RPMI8226 (cell line): ENCODE measurements at places on chromosomes 4 and X.
A peak's percentile ranks its signal among the peaks of the same experiment; 100 is the strongest.

GRCh38 chr4:33160126-33160525, 2440.0 kb downstream of the PCDH7 start:
- DNase-seq, result peak; percentile 3

GRCh38 chr4:41375561-41375960, 118.8 kb downstream of the UCHL1 start:
- no peak for DNase-seq

DNA sequence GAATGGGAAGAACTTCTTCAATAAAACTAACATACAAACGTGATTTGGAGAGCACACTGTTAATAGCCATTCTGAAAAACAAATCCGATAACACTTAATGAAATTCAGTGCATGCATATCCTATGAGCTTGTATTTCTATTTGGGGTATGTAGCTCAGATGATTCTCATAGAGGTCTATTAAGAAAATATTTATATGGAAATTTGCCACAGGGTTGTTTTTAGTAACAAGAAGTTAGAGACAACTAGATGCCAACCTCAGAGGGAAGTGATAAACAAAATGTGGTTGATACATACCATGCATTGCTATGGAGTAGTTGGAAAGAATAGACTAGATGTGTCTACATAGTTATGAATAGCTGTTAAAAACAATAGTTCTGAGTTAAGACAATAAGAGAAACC, 395.8 kb upstream of the MAGEB18 start:
- DNase-seq, result no peak

DNA sequence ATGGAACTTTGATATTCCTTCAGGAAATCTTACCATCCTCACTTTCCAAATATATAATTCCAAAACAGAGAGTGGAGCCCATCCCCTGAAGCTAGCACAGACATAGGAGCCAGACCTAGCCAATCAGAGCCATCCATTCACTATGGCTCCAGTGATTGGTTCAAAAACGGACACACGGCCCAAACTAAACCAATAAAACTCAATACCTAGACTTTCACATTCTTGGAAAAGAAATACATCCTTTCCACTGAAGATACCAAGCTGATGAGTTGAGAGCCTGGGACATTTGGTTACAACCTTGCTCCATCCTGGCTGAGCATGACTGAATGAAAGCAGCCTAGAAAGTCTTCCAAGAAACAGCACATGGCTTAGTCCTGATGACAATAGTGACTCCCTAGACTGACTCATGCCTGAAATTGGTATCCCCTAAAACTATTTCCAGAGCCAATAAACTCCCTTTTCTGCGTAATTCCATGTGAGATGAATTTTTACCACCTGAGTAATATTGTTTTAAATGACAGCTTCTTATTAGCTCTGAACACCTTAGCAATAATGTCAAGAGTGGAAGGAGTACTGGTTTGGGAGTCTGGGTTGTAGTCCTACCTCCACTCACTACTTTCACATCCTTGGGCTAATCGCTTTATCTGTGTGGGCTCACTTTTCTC, 189.6 kb upstream of the LNX1 start:
- no peak for DNase-seq

DNA sequence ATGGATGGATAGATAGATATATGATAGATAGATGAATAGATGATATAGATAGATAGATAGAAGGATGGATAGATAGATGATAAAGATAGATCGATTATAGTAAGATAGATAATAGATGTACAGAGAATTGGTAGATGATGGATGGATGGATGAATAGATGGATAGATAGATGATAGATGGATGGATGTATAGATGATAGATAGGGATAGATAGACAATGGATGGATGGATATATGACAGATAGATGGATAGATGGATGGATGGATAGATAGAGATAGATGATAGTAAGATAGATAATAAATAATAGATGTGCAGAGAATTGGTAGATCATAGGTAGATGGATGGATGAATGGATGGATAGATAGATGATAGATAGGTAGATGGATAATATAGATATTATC, 12.2 kb downstream of the GYG2 start:
- DNase-seq, result no peak

GRCh38 chrX:22985958-22986357, 13.8 kb upstream of the DDX53 start:
- no peak for DNase-seq
